ENCODE measurements at places on chromosomes 6 and 20.

DNA sequence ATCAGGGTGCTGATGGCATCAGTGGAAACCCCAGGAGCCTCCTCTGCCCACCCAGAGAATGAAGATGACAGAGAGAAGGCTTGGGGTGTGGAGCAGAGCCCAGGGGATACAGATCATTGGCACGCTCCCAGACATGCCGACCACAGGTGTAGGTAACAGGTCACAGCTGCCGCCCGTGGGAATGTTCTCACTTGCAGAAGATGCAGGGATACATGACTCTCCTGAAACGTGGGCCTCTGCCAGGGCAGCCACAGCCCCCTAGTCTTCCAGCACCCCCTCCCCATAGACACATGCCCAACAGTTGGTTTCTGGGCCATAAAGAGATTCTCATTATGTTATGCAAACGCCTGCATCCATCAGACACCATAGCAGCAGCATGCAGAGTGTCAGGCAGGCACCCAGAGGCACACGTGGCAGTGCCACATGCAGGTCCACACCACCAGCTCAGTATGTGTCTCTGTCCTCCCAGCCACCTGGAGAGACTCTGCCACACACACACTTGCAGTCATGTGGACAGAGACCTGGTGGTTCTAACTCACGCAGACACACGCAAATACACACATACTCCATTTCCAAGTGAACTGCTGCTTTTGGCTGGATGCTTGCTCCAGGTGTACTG, 45.5 kb downstream of the LRFN2 start:
- H3K36me3 ChIP-seq, result no peaks in the 10 kb centered on the region
- no peak for DNase-seq
- no peaks in the 10 kb centered on the region for H3K27me3 ChIP-seq
- H3K4me1 ChIP-seq, result no peaks in the 10 kb centered on the region

- H3K4me3 ChIP-seq, result no peak overlapping the region
- no peaks in the 10 kb centered on the region for H3K27me3 ChIP-seq
- no peaks in the 10 kb centered on the region for H3K36me3 ChIP-seq
- H3K4me1 ChIP-seq, result no peaks in the 10 kb centered on the region
- H3K27ac ChIP-seq, result no peak overlapping the region
These were observed 293.5 kb downstream of the PRL start for GRCh38 chr6:22003287-22003686.

DNA sequence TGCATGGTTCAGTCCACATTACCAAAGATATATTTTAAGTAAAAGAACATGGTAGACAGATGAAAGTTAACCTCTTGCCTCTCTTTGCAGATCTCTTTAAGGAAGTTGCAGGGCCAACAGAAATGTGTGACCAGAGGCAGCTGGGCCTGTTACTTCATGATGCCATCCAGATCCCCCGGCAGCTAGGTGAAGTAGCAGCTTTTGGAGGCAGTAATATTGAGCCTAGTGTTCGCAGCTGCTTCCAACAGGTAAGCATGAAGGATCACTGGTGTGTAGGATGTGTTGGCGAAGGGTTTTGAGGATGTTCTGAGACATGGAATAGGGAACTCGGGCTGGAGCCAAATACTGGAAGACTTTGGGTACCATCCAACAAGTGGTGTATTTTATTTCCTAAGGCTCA, 508.6 kb downstream of the UTRN start:
- no peak overlapping the region for H3K4me3 ChIP-seq
- no peak for DNase-seq
- no peaks in the 10 kb centered on the region for H3K27me3 ChIP-seq

DNA sequence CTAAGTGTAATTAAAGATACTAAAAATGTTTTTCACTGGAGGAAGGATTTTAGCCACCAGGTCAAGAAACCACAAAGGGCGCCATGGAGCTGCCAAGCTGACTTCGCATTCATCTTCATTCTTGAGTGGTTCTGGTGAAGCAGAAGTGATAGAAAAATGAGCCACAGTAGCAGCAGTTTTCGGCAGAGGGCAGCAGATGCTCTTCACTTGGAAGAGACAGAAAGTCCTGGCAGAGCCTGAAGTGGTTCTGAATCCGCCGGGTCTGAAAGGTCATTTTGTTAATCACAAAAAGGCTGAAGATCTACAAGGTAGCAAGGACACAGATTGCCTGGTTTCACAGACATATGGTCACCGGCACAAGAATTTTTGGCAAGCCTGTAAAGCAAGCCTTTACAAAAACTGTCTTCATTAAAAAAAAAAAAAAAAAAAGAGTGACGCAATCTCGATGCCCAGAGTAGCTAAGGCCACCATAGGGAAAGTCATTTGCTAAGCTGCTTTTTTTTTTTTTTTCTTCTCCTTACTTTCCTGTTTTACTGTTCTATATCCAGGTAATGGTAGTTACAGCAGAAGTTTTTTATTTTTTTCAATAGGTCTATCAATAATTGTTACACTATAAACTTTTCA, 345.1 kb upstream of the AGPAT4 start:
- no peak overlapping the region for H3K4me3 ChIP-seq
- no peak for DNase-seq
- no peak overlapping the region for H3K27ac ChIP-seq
- no peaks in the 10 kb centered on the region for H3K4me1 ChIP-seq
- no peaks in the 10 kb centered on the region for H3K36me3 ChIP-seq

DNA sequence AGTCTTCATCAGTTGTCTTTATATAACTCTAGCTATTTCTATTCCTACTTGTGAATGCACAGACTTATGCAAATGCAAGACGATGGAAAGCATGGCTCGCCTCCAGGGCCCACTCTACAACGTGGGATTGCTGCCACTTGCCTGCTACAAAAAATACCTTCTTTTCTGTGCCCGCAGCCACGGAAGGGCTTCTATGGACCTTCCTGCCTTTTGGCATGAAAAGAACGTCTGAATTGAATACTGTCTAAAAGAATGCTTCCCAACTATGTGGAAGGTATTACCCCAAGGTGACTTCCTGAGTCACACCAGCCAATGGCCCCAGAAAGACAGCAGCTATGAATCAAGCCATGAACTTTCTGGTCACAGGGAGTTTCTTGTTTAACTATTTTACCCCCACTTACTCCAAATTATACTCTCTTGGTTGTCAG, 261.2 kb downstream of the HIVEP2 start:
- no peak for DNase-seq
- H3K4me3 ChIP-seq, result no peak overlapping the region

GRCh38 chr6:41677124-41677921, 39.1 kb downstream of the MDFI start:
- peaks cover 18% of the 10 kb centered on the region for H3K27me3 ChIP-seq
- H3K4me3 ChIP-seq, result no peak overlapping the region
- no peaks in the 10 kb centered on the region for H3K36me3 ChIP-seq

DNA sequence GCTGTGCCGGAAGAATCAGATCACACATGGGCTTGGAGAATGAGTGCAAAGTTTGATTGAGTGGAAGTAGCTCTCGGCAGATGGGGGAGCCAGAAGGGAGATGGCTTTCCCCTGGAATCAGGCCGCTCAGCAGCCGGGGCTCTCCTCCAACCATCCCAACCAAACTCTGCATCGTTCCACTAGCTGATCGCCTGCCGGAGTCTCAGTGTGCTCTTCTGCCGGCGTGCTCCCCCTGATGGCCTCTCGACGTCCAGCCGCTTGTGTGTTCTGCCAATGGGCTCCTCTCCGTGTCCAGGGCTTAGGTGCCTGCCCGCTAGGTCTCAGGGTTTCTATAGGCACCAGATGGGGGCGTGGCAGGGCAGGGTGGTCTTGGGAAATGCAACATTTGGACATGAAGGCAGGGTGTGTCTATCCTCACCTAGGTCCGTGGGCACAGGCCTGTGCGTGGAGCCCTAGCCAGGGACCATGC, 4.9 kb upstream of the BIRC7 start:
- H3K4me1 ChIP-seq, result peaks cover 19% of the 10 kb centered on the region
- peak overlapping the region; percentile 66 for H3K27ac ChIP-seq
- H3K27me3 ChIP-seq, result peaks cover 34% of the 10 kb centered on the region
- DNase-seq, result no peak
- H3K4me3 ChIP-seq, result no peak overlapping the region

DNA sequence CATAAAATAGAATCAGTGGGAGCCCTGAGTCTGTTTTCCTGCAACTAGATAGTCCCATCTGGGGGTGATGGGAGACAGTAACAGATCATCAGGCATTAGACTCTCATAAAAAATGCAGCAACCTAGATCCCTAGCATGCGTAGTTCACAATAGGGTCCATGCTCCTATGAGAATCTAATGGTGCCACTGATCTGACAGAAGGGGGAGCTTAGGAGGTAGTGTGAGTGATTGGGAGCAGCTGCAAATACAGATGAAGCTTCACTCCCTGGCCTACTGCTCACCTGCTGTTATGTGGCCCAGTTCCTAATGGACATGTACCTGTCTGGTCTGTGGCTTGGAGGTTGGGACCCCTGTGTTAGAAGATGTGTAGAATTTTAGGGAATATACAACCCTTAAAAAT, 904.5 kb upstream of the EPHA7 start:
- H3K27me3 ChIP-seq, result no peaks in the 10 kb centered on the region
- no peak overlapping the region for H3K4me3 ChIP-seq
- no peaks in the 10 kb centered on the region for H3K4me1 ChIP-seq

GRCh38 chr6:125104425-125104824, 49.1 kb upstream of the TPD52L1 start:
- H3K36me3 ChIP-seq, result no peaks in the 10 kb centered on the region
- no peaks in the 10 kb centered on the region for H3K27me3 ChIP-seq
- no peak overlapping the region for H3K27ac ChIP-seq
- H3K4me3 ChIP-seq, result no peak overlapping the region

- H3K27me3 ChIP-seq, result no peaks in the 10 kb centered on the region
- no peak overlapping the region for H3K4me3 ChIP-seq
- H3K27ac ChIP-seq, result no peak overlapping the region
- peaks cover 24% of the 10 kb centered on the region for H3K4me1 ChIP-seq
These were observed 21.1 kb upstream of the NEDD9 start for GRCh38 chr6:11253594-11253993.

- no peak for DNase-seq
- no peaks in the 10 kb centered on the region for H3K36me3 ChIP-seq
- no peak overlapping the region for H3K4me3 ChIP-seq
- H3K27me3 ChIP-seq, result no peaks in the 10 kb centered on the region
- H3K27ac ChIP-seq, result no peak overlapping the region
These were observed 37.8 kb downstream of the MCUR1 start for GRCh38 chr6:13776602-13777001.

GRCh38 chr20:53016071-53016470, 43.9 kb downstream of the TSHZ2 start:
- no peaks in the 10 kb centered on the region for H3K36me3 ChIP-seq
- H3K27me3 ChIP-seq, result peaks cover 16% of the 10 kb centered on the region
- no peak for DNase-seq
- no peak overlapping the region for H3K27ac ChIP-seq
- peaks cover 4% of the 10 kb centered on the region for H3K4me1 ChIP-seq
- H3K4me3 ChIP-seq, result no peak overlapping the region

DNA sequence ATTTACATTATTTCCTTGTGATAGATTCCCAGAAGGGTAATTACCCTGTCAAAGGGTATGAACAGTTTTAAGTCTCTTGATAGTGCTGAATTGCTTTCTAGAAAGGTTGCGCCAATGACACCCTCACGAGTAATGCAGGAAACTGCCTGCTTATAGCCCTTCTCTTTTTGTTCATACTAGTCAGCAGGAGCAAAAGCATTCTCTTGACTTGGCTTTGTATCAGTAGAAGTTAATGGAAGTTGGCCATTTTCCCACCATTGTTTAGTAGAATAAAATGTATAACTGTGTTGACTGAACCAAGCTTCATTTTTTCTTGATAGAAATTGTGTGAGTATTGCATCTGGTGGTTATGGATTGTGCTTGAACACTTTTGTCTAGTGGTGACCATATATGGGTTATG, 100.1 kb downstream of the FARS2 start:
- no peaks in the 10 kb centered on the region for H3K36me3 ChIP-seq
- no peaks in the 10 kb centered on the region for H3K27me3 ChIP-seq
- no peak for DNase-seq
- peaks cover 13% of the 10 kb centered on the region for H3K4me1 ChIP-seq
- H3K27ac ChIP-seq, result no peak overlapping the region

- H3K27ac ChIP-seq, result no peak overlapping the region
- peaks cover 58% of the 10 kb centered on the region for H3K4me1 ChIP-seq
- no peaks in the 10 kb centered on the region for H3K27me3 ChIP-seq
- H3K4me3 ChIP-seq, result no peak overlapping the region
These were observed 60.9 kb downstream of the SULF2 start for GRCh38 chr20:47724396-47724795.

GRCh38 chr6:137361701-137362100, 132.5 kb downstream of the OLIG3 start:
- no peaks in the 10 kb centered on the region for H3K36me3 ChIP-seq
- H3K4me3 ChIP-seq, result no peak overlapping the region
- no peaks in the 10 kb centered on the region for H3K4me1 ChIP-seq
- H3K27ac ChIP-seq, result no peak overlapping the region

- peak overlapping the region; percentile 97 for H3K27ac ChIP-seq
- no peak for DNase-seq
- H3K4me1 ChIP-seq, result peaks cover 43% of the 10 kb centered on the region
- H3K4me3 ChIP-seq, result peak overlapping the region; percentile 97
- no peaks in the 10 kb centered on the region for H3K27me3 ChIP-seq
These were observed 47.2 kb downstream of the NOL4L start for GRCh38 chr20:32537657-32538525.

GRCh38 chr6:169247991-169248390, 5.7 kb downstream of the THBS2 start:
- peaks cover 14% of the 10 kb centered on the region for H3K4me1 ChIP-seq
- no peak for DNase-seq
- no peak overlapping the region for H3K4me3 ChIP-seq
- peaks cover 30% of the 10 kb centered on the region for H3K27me3 ChIP-seq
- no peak overlapping the region for H3K27ac ChIP-seq

DNA sequence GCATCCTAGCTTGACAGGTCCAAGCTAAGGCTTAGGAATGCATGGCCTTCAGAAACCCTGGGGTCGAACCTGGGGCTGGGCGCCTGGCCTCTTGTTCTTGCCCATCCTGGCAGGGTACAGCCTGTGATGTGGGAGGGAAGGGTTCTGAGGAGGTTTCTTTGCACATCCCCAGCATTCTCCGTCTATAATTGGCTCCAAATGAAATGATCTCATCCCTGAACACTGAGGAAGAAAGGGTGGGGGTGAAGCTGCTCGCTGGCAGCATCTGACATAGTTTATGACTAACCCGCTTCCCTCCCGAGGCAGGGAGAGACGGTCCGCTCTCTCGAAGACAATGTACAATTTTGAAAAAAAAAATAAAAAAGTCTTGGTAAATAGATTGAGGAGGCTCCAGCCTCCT, 67.1 kb upstream of the ZNFX1 start:
- H3K27me3 ChIP-seq, result peaks cover 32% of the 10 kb centered on the region
- H3K27ac ChIP-seq, result no peak overlapping the region
- H3K4me3 ChIP-seq, result no peak overlapping the region
- no peak for DNase-seq
- H3K36me3 ChIP-seq, result no peaks in the 10 kb centered on the region

DNA sequence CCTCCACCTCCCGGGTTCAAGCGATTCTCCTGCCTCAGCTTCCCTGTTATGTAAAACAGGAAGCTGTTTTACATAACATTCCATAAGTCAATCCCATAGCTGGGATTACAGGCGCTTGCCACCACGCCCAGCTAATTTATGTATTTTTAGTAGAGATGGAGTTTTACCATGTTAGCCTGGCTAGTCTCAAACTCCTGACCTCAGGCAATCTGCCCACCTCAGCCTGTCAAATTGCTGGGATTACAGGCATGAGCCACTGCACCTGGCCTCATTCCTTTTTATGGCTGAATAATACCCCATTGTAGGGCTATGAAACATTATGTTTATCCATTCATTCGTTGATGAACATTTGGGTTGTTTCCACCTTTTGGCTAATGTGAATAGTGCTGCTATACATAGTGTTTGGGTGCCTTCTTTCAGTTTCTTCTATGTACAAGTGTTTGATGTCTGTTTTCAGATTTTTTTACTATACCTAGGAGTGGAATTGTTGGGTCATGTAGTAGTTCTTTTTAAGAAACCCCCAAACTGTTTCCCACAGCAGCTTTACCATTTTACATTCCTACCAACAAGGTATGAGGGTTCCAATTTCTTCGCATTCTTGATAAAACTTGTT, 138.7 kb upstream of the COL21A1 start:
- H3K36me3 ChIP-seq, result no peaks in the 10 kb centered on the region
- no peaks in the 10 kb centered on the region for H3K4me1 ChIP-seq
- no peaks in the 10 kb centered on the region for H3K27me3 ChIP-seq
- no peak for DNase-seq
